CD4-positive, alpha-beta T cell (primary cell): ENCODE measurements at places on chromosomes 7 and 10. TPM values are rescaled to one million over a fixed set of nuclear protein-coding genes. Genes with fewer than 3 reads are reported as not detected.

DNA sequence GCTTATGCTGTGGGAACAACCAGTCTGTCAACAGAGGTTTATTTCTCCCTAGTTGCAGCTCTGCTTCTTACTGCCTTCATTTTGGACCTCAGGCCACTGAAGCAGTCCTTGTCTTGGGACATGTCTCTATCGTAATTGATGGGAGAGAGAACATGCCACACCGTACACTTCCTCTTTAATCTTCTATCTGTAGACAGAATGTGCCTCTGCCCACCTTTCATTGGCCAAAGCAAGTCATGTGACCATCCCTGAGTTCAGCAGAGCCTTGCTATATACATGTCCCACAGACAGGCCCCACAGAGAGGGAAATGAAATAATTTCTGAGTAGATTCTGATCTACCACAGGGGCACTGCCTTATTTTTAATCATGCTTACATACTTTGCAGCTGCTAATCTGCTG lies 98.0 kb downstream of the KCND2 start:
- DNase-seq, result no peak

GRCh38 chr10:103894441-103894864 lies 23.5 kb downstream of the STN1 start:
- DNase-seq, result no peak

- no peak for DNase-seq
Measured at GRCh38 chr10:129598413-129598812, 131.4 kb downstream of the MGMT start.

DNA sequence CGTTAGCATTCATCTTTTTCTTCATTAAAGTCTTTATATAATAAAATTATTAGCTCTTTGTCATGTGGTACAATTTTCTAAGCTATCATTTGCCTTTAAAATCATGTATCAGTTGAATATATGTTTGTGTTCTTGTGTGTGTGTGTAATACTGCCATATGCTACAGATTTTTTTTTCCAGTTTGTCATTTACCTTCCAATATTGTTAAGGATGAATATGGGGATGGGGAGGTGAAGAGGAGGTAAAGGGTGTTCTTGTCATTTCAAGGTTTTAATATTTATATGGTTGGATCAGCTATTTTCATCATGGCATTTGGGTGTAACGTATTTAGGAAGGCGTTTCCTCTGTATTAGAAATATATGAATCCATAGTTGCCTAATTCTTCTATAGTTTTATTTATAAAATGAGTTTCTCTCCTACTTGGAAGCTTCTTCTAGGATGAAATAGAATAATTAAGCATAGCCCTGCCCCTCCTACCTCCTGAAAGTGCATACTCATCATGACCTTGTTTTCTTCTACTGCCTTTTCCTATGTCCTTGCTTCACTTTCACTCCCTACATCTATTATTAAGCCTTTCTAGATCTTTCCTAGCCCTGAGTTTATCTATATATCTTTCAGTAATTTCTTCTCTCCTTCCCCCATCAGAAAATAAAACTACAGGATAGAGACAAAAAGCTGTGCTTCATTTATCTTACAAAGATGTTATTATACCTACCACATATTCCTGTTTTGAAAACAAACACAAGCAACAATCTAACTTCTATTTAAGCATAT lies 25.1 kb downstream of the RAB18 start:
- DNase-seq, result no peak

DNA sequence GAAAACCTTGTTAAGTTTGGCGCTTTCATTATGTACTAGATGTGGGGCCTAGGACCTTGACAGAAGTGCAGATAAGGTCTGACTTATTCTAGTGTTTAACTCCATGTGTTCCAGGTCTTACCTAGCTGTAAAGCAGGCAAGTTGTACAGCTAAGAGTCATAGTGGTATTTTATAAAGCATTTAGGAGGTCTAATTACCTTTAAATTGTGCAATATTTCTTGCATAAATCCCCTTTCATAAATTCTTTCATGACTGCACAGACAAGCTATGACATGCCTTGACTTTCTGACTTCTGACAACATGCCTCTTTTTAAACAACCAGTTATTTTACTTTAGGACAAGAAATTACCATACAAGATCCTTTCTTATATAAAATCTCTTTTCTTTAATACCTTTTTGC lies 151.6 kb upstream of the VSTM2A start:
- DNase-seq, result no peak

DNA sequence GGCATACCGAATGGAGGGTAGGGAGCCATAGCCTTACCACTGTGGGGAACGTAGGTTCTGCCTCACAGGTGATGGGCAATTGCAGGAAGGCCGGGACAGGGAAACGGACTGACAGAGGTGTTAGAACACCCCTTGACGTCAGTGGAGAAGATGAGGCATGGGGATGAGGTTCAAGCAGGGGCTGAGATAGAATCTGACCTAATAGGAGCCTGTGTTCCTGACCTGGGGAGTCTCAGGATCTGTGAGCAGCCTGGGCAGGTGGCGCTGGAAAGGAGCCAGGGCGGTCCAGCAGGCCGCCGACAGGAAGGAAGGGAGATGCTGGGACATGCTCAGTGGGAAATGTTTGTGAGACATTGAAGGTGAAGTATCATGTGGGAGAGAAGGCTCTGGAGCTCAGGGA lies 109.4 kb downstream of the WDFY4 start:
- no peak for DNase-seq

- no peak for DNase-seq
Measured at GRCh38 chr10:30625080-30625479, 4.5 kb downstream of the LYZL2 start.

DNA sequence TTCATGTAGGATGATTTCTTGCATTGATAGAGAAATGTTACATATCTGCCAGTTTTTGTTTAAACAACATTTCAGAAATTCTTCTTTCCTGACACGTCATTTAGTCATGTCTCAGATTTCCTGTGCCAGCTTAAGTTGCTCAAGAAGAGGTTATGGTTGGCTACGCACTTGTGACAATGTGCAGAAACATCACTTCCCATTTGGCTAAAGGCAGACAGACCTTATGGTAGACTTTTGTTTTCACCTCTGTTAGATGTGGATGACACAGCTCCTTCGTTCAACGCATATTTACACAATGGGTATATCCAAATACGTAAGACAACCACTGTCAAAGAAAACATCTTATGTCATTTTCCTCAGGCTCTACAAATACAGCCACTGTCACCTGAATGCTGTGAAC lies 125.8 kb downstream of the DOCK4 start:
- DNase-seq, result peak; percentile 72

GRCh38 chr7:127962589-127963361 lies 68.5 kb downstream of the LRRC4 start:
- no peak for DNase-seq

GRCh38 chr7:90824386-90825307 lies 228.5 kb downstream of the CDK14 start:
- no peak for DNase-seq

DNA sequence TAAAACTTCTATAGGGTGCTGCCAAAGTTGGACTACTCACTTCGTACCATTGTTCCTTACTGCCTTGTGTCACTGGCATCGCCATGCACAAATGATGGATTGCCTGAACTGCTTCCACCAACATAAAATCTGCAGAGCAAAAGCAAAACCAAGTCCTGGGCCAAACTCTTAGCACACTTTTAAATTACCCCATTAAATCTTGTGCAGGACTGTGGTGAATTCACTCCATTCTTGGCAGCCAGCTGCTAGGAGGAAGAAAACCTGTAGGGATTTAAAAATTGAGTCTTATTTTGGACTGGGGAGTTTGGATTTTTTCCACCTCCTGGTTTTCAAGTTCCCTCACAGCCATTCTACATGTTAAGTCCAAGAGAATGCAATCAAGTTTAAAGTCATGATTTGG lies 646.9 kb downstream of the SORCS3 start:
- no peak for DNase-seq

GRCh38 chr10:13913897-13914296 lies 327.1 kb downstream of the PRPF18 start:
- DNase-seq, result no peak

DNA sequence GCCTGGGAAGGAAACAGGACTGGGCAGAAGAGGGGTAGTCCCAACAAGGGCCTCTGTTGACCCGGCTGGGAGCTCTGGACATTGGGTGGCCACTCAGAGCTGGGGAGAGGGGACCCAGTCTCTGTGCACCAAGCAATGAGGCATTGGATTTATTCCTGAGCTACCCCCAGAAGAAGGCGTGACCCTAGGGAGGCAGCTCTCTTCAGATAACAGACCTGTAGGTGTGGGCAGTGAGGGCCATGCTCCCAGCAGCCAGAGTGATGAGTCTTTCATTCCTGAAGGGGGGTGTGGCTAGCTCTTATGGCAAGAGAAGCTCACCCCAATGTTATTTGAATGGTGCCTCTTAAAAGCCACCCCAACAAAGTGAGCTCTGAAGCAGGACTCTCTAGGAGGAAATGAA lies 20.4 kb downstream of the TEX36 start:
- no peak for DNase-seq

GRCh38 chr10:7405637-7406036 lies 5.2 kb downstream of the SFMBT2 start:
- DNase-seq, result no peak

DNA sequence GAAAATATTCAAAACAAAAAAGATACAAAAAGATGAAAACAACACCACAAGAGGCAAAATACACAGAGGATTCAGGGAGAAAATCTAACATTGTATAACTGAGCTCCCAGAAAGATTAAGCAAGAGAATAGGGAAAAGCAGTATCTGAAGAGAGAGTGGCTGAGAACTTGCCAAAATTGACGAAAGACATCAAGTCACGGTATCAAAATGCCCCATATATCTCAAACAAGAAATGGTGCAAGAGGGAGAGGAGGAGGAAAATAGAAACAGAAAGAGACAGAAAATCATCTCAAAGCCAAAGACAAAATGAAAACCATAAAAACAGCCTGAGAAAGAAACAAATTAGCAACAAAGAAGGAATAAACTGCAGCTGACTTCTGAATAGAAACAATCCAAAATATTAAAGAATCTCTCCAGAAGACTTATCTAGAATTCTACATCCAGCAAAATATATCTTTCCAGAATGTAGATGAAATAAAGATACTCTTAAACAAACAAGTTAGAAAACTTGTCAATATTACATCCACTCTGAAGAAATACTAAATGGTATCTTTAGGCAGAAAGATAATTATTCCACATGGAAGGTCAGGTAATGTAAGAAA lies 5.5 kb downstream of the USP6NL start:
- DNase-seq, result no peak

DNA sequence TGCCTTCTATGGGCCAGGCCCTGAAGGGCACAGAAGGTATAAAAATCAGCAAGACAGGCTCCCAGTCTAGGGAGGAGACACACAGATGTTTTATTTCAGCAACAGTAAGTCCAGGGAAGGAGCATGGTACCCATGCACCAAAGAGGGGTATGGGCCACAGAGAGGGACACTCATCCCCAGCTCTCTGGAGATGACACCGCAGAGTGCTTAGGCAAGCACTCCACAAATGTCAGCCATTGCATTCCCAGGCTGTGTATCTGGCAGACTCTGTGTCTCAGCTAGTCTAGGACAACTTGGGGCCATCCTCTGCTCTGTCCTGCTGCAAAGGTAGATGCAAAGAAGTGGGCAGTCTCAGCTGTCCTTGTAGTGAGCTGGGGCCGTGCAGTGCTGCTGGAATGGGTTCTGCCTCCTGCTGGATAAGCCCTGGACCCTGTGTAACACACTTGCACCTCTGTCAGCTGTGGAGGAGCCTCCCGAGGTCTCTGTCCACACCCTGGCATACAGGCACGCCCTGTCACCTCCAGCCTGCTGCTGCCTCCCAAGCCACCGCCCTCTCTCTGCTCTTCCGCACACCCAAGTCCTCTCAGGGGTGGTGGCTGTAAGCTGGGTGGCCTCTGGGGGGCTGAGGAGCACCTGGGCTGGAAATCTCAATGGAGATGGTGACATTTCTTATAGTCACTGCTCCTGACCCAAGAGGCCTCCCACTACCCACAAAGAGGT lies 57.6 kb downstream of the VOPP1 start:
- no peak for DNase-seq

DNA sequence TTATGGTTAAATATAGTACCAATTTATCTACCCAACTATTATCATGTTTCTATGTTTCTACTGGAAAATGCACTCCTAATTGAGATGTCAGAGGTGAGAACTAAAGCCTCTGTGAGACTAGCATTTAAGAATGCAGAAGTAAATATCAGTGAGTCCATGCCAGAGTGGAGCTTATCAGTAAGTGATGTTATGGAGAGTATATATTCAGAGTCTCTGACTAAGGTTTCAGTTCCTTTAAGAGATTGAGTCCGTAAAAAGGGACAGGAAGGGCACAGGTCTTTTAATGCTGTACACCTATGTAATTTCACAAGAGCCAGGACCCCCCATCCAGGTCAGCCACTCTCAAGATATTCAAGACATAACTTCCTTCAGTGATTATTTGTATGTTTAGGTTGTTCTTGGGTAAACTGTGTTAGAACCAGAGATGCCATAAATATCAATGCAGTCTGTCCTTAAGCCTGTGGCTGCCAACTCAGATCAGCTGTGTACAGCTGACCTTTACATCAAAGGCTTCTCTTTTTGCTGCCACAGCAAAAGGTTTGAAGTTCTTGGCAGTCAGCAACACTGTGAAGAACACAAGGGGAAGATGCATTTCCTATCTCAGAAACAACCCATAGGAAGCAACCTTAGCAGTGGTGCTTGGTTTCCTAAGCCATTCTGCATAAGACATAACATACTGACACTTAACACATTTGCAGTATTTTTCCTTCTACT lies 244.8 kb downstream of the BICC1 start:
- no peak for DNase-seq

- no peak for DNase-seq
Measured at GRCh38 chr10:104937567-104937966, 296.5 kb downstream of the SORCS3 start.

DNA sequence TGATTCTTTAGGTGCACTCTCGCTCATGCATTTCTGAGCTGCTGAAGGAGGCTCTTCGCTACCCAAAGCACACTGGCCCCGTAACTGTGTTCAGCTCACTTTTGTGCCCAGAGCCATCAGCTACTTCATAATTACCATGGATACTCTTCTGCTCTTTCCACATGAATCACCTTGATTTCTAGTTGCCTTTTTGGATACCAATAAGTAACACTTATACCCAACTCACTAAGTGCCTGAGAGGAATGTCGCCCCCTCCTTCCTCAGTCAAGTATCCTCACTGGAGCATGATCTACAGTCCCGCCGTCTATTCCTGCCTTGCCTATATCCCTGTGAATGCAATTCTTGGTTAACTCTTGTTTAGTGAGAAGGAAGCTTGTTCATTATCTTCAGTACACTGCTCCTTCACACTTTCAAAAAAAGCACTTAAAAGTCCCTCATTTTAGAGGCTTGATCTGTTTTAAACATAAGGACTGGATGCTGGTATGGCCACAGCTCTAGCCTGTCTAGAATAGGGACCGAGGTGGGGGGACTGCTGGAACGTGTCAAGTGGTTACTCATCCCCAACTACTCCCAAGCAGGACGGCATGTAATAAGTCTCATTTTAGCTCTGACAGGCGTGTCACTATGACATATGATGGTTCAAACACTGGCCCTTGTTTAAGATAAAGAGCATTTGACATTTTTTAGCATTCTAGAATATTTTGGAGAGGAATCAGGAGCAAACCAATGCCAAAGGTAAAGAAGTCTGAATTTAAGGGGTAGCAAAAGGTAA lies 23.7 kb downstream of the SVIL start:
- DNase-seq, result no peak

GRCh38 chr7:93717217-93717900 lies 142.8 kb upstream of the CALCR start:
- DNase-seq, result no peak

Gene VWC2
- not detected for total RNA-seq

Gene TAS2R4
- 0.16 TPM for total RNA-seq

Gene CUZD1
- 0.27 TPM for total RNA-seq

Gene PALD1
- 0.44 TPM for total RNA-seq

Gene WEE2
- 0.14 TPM for total RNA-seq

Gene LIPN
- total RNA-seq, result not detected

Gene MGAM2
- total RNA-seq, result not detected

Gene PTCD1
- 4.8 TPM for total RNA-seq

Gene ADAP1
- 6.8 TPM for total RNA-seq
